MV-4-11 (cell line): ENCODE measurements at places on chromosomes 16 and 17.

DNA sequence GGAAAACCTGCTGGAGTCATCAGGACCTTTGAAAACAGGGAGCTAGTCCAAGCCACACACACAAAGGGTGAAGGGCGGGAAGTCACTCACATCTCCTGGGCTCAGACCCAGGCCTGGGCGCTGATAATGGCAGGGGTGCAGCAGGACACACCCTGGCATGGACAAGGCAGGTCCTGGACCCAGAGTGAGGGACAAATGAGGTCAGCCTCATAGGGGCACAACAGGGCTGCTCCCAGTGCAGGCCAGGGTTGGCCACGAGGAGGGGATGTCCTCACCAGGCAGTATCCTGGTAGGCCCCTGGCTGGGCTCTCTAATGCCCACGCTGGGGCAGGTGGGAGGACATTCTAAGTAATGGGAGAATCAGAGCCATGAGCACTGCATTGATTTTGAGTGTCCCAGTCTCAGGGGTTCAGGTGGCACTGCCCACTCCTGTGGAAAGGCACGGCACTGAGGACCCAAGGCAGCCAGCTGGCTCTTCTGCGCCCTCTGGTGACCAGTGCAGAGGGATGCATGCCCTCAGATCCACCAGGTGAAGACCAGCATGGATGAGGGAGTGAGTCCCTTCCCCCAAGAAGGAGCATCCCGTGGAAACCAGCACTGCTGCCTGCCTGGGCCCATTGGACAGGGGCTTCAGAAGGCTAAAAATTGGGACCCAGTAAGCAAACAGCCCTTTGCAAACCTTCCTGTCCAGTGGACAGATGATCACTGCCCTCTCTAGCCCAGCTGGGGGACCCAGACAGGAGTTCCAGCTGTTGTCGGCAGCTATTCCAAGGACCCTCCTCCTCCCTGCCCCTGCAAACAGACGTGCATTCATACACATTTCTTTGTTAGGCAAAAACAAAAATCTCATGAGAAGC, 23.4 kb upstream of the SREBF1 start:
- peak; percentile 14 for DNase-seq

GRCh38 chr16:29790949-29791844, 646 bp downstream of the KIF22 start:
- no peak for DNase-seq

DNA sequence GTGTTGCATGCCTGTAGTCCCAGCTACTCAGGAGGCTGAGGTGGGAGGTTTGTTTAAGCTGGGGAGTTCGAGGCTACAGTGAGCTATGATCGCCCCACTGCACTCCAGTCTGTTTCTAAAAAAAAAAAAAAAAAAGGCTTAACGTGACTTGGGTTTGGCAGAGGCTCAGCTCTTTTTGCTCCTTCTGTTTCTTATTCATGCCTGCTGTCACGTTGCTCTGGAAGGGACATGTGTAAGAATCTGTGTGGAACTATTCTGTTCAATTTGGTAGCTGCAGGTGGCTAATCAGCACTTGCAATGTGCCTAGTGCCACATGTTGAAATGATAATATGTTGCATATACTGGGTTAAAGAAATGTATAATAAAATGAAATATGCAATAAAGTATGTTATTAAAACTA, 20.9 kb upstream of the SYT17 start:
- no peak for DNase-seq

DNA sequence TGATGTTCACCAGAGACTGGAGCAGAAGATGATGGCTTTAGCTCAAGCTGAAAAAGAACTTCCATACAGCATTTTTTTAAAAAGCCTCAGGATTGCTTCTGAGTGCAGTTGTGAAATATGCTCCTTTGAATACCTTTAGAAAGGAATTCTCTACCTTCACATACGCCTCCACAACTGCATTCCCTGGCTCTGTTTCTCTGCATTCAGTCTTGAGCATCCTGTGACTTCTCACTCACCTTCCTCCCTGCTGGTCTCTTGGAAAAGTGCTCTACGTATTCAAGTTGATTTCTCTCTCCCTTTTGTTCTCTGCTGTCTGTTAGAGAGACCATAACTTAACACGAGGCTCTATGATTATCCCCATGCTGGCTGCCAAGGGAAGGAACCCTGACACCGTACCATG, 34.5 kb downstream of the HS3ST2 start:
- no peak for DNase-seq

DNA sequence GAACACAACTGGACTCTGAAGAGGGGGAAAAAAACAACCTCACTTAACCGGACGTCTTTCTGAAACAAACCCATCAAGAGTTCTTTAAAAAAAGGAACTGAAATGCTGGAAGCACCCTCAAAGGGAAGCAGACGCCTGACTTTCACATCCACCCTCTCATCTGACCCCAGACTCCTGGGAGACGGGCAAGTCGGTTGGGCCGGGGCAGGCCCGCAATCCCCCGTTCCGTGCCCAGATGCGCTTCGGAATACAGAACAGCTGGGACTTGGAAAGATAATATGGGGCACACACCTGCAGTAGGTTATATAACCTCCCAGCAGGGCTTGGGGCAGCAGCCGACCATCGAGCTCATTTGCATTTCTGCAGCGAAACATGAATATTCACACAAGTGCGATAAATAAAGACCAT, 3.7 kb downstream of the ARHGAP27 start:
- peak; percentile 94 for DNase-seq

GRCh38 chr17:2025220-2025621, at the start of gene RTN4RL1:
RTN4RL1 (minus strand) TSS chr17:2025334; CDS start chr17:2024865, 469 bp downstream.
- DNase-seq: peak; percentile 47

- no peak for DNase-seq
These were observed 59.2 kb downstream of the BEAN1 start for GRCh38 chr16:66486199-66486772.

- peak; percentile 40 for DNase-seq
These were observed 671 bp downstream of the DGKE start for GRCh38 chr17:56834380-56835263.

GRCh38 chr17:80243526-80244433, 16.9 kb upstream of the RNF213 start:
- no peak for DNase-seq

DNA sequence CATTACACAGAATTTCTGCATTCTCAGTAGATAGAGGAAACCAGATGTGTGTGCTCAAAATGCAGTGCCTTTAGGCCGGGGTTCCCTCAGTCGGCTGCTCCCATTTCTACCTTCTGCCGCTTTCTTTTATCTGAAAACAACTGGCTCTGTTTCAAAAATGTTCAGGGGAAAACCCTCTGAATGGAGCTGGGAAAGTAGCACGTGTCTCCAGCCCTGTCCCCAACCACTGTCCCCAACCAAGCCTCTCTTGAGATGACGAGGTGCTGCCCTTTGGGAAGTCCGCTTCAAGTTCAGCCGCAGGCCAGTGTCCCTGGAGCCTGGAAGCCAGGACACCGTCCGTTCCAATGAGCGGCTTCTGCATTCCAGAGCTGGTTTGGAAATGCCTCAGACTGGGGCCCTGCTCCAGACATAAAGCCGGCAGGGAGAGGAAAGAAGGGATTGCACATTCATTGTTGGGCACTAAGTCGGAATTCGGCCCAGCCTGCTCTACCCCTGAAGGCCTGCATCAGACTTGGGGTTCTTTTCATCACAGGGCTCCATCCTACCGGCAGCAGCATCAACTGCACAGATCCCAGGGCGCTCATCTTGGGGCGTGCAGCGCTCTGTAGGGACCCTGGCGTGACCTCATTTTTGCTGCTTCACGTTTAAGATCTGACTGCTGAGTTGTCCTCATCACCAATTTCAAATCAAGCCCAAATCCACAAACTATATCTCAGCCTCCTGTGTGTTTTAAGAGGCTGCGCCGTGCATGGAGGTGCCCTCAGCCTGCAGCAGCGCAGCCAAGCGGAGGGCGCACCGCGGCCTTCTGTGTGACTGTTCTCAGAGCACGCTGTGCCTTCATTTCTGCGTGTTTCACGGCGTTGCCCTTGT, 111.3 kb downstream of the BANP start:
- no peak for DNase-seq

- DNase-seq: peak; percentile 28
These were observed 75.0 kb upstream of the WSB1 start for GRCh38 chr17:27218719-27219488.

DNA sequence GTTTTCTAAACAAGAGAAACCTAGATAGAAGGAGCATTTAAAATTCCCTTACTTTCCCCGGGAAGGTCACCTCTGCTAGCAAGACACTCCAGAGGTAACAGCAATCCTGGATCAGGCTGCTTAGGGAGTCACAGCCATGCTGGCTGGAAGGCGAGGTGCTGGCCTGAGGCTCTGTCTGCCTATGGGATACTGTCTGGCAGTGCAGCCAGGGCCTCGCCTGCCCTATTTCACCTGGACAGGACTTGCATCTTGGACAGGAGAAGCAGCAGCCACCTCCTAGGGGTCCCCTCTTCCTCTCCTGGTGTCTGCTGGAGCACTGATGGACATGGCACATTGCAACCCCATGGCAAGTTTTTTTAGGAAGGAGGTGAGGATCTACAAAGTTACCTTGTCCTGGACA, 15.1 kb downstream of the FA2H start:
- DNase-seq: no peak

DNA sequence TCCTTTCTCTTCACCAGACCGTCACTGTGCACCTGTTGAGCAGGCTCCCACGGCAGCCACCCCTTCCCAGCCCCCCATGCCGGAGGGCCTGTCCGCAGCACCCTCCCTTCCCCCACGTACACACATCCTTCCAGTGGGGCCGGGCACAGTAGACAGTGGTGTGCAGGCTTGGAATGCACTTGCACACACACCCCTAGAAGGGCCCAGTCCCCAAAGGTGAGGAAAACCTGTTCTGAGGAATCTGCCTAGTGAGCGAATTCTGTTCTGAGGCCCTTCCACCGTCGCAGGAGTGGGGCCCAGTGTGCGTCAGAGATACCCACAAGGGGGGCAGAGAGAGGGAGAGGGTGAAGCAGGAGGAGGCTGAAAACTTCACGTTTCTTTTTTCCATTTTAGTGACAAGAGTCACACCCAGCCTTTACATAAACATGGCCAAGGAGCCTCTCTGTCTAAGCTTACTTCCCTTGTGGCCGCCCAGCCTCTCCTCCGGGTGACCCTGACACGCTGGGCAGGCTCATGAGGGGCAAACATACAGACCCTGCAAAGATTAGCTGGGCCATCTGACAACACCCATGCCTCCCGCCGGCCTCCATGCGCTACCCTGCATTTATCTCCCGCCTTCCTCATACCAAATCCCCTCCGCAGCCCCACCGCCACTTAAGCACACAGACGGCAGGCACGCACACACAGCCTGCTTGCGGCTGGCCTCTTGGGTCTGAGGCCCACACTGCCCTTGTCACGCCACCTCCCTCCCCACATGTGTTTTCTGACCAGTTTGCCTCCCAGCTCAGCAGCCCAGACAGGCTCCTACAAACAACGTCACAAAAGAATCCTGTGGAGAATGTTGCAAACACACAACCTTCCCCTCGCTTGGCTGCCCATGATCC, 1.8 kb downstream of the ZBTB4 start:
- DNase-seq: peak; percentile 69

- DNase-seq: peak; percentile 45
These were observed 439 bp downstream of the TRIM25 start for GRCh38 chr17:56913353-56913866.

GRCh38 chr17:28370035-28370743, at the start of gene VTN:
VTN (minus strand) TSS chr17:28370307; CDS start chr17:28370203, 104 bp downstream.
- DNase-seq: peak; percentile 49

DNA sequence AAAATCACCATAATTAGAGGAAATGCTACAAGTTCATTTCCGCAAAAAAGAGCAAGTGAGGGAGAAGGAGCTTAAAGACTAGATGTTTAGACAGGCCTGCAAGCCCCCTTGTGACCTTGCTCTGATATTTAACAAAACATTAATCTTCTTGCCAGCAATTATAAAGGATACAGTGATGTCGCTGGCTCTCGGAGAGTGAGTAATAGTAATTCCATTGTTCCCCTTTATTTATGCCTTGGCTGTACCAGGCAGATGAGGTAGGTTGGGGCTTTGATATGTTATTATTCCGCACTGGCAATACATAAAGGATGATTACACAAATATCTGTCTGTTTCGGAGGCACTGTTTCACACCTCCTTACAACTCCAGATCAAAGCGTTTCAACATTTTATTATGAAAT, 204.8 kb upstream of the SALL1 start:
- DNase-seq: no peak

GRCh38 chr16:67000384-67001351, 12.3 kb downstream of the CES4A start:
- DNase-seq: no peak

- no peak for DNase-seq
These were observed 225.9 kb downstream of the SEC14L1 start for GRCh38 chr17:77366558-77367245.

GRCh38 chr17:66420961-66421371, 118.6 kb downstream of the PRKCA start:
- DNase-seq: peak; percentile 59

DNA sequence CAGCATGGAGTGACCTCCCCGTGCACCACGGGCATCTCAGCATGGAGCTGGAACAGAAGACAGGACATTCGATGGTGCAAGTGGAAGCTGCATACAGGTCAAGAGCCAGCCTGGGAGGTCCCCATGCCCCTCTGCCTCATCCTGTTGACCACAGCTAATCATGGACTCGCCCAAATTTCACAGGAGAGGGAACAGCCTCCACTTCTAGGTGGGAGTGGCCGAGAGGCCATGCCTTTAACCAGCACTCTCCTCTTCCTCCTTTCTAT, 3.8 kb upstream of the SLC47A2 start:
- peak; percentile 52 for DNase-seq

DNA sequence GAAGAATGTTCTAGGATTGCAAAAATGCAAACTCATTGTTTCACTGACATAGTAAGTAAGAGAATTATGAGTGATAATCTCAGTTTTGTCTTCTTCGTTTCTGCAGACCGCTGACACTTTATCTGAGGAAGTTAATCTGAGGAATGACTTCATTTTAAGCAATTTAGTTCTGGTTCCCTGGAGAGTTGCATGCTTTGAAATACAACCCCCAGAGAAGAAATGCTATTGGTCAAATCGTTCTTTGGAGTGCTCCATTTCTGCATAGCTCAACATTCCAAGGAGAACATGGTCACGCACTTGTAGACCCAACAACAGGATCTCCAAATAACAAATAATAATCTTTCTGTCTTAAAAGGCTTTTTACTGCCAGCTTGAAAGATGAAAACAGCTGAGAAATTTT, 427.1 kb downstream of the GRIN2A start:
- no peak for DNase-seq

DNA sequence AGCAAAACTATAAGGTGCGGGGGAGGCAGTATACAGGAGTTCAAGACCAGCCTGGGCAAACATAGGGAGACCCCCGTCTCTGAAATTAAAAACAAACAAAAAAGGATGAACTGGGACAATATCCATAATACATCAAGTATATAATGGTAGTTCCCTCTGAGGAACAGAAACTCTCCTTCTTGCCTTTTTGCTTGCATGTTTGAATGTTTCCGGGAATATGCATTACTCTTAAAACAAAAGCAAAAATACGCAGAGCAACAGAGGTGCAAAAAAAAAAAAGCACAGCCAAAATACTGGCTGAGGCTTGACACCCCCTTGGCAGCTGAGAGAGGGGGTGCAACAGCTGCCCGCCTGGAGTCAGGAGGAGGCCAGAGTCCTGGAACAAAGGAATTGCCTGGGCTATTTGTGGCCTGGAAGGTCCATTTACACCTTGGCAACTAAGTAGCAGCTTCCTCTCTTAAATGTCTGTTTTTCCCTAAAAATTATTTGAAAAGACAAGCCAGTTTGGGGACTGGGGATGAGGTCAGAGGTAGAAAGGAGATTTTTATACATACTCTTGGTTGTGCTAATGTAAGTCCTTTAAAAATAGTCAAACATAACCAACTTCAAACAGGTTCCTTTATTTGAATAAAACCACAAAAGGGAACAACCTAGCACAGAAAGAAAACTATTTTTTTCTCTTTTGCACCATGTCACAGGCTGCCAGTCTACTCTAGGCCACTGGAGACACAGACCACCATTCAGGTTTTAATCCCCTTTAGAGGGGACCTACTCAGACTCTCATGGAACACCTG, 19.5 kb downstream of the USP7 start:
- DNase-seq: peak; percentile 77

- no peak for DNase-seq
These were observed 51.8 kb upstream of the MAP3K14 start for GRCh38 chr17:45368651-45369050.
